T-helper 1 cell (primary cell): ENCODE measurements at places on chromosomes 2 and 18.
A peak's percentile ranks its signal among the peaks of the same experiment; 100 is the strongest.

- no peak for DNase-seq
These were observed 59.1 kb upstream of the EDAR start for GRCh38 chr2:109048163-109048562.

DNA sequence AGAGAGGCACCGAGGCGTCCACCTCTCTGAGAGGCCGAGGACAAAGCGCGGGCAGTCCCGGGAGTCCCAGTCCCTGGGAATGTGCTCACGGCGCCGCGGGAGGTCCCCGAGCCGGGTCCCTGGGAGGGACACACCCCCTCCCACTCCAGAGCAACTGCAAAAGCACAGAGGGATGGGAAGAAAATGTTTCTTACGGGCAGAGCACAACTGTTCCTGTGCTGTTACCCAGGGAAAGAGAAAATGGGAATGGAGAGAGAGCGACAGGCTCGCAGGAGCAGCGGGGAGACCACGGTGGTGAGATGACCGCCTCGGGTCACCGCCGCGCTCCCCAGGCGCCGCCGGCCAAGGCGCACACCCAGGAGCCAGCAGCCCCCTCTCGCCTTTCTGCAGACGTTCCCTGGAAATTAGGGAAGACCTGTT is 1.2 kb upstream of the BCL11A start:
- DNase-seq = no peak

DNA sequence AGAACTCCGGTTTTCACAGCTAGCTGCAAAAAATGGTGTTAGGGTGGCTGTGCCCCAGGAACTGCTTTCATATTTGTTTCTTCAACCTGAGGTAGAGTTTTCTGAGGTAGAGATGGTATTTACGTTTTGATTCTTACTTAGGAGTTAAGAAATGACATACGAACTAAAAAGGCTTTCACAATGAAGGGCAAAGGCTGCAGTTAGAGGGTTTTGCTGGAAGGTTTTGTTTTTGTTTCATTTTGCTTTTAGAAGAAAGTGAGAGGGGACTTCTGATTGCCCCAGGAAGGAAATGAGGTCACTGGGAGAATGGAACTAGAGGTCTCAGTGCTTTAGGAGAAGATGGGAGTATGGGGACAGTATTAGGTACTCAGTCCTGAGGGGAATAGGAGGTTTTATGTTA is 15.5 kb downstream of the CDCA7 start:
- DNase-seq = no peak

- DNase-seq = no peak
These were observed 106.0 kb upstream of the RAB12 start for GRCh38 chr18:8503248-8503647.

- DNase-seq = no peak
These were observed 84.6 kb upstream of the MAP3K20 start for GRCh38 chr2:172991031-172991430.

- no peak for DNase-seq
These were observed 221.6 kb downstream of the LPIN1 start for GRCh38 chr2:11967946-11968465.

- DNase-seq = no peak
These were observed 204.6 kb downstream of the ARHGAP15 start for GRCh38 chr2:143333847-143334246.

- peak; percentile 49 for DNase-seq
These were observed 2.0 kb downstream of the STAT4 start for GRCh38 chr2:191148791-191149190.
